Activated CD4-positive, alpha-beta T cell treated with anti-CD3 and anti-CD28 coated beads, Interleukin-2, amount 50 U/mL, for 48 hours (primary cell): ENCODE measurements at places on chromosomes 13 and 19.
A peak's percentile ranks its signal among the peaks of the same experiment; 100 is the strongest.

- no peak for DNase-seq
Observed at GRCh38 chr19:38316477-38317067, 825 bp upstream of the YIF1B start.

GRCh38 chr19:46787331-46788261 is 798 bp downstream of the SLC1A5 start:
- DNase-seq: peak; percentile 42

GRCh38 chr13:85420136-85420535 is 379.1 kb downstream of the SLITRK6 start:
- no peak for DNase-seq

- no peak for DNase-seq
Observed at GRCh38 chr13:24004971-24005370, 107.7 kb upstream of the C1QTNF9B start.

GRCh38 chr13:78785764-78786163 is 126.8 kb upstream of the OBI1 start:
- no peak for DNase-seq

- DNase-seq: no peak
Observed at GRCh38 chr19:28217022-28217421, 995.9 kb downstream of the UQCRFS1 start.

DNA sequence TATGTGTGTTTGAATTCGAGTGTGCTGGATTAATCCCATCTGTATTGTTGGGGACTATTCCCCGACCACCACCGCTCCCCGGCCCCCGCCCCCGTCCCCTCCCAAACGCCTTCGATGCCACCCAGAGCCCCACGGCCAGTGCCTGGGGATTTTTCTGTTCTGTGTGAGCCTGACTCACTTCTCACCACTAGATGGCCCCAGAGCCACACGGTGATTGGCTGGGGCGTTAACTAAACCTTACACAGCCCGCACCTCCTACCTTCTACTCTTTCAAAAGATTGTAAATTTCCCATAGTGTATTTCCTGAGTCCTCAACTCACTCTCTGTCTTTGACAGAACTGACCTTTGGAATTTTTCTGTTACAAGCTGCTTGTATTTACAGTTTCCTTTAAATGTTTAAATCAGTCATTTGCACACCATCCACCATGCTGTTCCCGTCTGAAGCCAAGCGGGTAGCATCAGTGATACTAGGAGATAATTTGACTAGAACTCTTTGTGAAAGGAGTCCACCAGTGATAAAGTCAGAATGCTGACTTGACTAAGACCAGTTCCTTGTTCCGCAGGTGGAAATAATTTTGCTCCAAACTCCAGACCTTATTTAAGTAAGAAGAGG is 61.4 kb downstream of the RFX2 start:
- peak; percentile 79 for DNase-seq

GRCh38 chr13:25440061-25440460 is 68.3 kb downstream of the ATP8A2 start:
- no peak for DNase-seq

DNA sequence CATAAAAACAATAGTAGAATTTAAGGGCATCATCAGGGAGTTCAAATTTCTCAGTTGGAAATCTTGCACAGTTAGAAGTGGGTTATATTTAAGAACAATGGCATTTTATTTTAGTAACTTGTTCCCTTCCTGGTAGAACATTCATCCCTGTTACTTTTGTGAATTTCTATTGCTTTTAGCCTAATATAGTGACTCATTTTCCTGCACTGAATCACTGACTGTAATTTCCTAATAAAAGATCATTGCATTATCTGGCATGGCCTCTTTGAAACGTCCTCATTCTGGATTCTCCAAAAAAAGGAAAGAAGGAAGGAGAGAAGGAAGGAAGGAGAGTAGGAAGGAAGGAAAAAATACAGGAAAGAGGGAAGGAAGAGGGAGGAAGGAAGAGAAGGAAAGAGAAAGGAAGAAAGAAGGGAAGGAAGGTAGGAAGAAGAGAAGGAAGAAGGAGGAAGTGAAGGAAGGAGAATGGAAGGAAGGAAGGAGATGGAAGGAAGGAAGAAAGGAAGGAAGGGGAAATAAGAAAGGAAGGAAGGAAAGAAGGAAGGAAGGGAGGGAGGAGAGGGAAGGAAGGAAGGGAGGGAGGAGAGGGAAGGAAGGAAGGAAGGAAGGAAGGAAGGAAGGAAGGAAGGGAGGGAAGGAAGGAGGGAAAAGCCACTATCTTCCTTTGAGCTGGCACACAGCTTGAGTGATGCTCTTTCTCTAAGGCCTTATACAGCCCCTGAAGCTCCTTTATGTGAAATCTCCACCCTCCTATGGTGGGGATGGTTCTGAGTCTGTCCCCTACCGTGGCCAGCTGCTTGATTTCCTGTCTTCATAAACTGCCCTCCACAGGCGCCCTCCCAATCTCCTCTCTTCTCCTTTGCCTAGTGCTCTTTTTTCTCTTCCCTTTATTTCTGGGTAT is 29.8 kb upstream of the TM9SF2 start:
- no peak for DNase-seq

GRCh38 chr13:98262292-98262691 is 85.2 kb upstream of the RNF113B start:
- DNase-seq: no peak

DNA sequence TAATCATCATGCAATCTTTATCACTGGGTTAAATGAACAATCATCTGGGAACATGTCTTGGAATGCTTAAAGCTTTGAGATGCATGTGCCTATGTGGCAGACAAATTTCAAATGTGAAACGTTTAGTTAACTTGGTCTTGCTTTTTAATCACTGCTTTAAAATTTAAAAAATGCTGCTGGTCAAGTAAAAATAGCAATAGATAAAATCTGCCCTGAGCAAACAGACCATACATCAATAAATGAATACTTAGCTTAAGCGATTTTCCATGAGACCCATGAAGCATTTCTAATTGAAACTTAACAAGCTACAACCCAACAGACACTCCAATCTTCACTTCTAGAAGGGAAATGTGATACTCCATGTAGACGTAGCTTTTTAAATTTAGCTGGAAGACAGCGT is 1.9 kb upstream of the KL start:
- DNase-seq: no peak

GRCh38 chr19:16035601-16036297 is 40.5 kb upstream of the TPM4 start:
- no peak for DNase-seq

GRCh38 chr19:20038358-20039202 is 725 bp downstream of the ZNF682 start:
- no peak for DNase-seq

DNA sequence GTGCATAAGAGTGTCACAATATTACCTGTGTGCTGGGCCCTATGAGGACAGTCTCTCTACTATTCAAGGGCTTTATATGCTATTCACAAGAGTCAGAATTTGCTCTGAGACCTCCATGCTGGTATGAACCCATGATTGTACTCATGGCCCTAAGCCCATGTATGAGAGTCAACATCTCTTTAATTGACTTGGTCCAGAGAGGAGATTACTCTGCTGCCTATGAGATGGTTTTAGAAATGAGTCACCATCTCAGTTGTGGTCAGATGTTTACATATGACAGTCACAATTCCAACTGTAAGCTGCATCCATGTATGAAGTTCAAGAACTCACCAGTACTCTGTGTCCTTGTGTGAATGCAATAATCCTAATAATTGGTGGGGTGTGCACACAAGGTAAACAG is 19.9 kb upstream of the ZNF208 start:
- no peak for DNase-seq

DNA sequence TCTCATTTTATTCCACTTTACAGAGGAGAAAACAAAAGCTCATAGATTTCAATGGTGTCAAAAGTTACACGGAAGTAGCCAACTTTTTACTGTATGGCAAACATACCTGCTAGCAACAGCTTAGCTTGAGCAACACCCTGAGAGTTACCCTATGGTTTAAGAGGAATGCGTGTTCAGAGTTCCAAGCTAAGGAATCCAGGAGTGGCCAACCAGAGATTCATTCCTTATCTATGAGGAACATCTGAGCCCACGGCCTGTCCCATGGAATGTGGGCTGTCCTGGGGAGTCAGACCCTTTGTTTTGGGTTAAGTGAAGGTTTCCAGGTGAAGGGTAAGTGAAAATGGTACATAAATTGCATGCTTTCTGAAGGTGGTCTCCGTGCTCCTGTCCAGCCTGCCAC is 67.5 kb downstream of the STARD13 start:
- DNase-seq: no peak

DNA sequence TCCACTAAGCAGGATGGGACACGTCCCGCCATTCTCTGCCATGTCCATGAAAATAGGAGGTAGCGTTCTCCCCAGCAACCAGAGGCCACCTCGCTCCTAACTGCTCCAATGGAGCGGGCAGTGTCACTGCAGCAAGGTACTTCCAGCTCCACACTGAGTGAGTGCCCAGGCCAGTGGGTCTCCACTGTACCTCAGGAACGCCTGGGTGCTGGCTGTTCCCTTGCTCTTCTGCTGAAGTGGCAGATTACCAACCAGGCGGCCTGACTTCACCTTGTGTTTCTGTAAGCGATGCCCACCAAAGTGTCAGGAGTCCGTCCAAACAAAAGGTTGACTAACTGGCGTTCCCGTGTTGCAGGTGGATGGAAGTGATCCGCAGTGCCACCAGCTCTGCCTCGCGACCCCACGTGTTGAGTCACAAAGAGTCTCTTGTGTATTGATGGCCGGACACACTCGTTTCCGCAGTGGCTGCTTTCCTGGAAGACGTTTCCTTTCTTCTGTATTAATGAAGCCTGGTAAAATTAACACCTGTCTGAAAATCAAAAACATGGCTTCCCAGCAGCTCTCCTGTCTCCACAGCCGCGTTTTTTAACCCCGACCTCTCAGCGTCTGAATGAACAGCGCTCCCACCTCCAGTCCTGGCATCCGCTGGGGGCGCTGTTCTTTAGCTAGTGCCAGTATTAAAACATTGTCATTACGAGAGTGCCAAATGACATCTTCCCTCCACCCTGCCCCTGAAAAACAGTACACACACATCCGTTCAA is 128.8 kb downstream of the STK24 start:
- DNase-seq: peak; percentile 51

GRCh38 chr19:14347999-14348889 is 33.0 kb upstream of the ADGRE5 start:
- peak; percentile 72 for DNase-seq

GRCh38 chr13:39676315-39676876 is 20.9 kb downstream of the COG6 start:
- DNase-seq: no peak

DNA sequence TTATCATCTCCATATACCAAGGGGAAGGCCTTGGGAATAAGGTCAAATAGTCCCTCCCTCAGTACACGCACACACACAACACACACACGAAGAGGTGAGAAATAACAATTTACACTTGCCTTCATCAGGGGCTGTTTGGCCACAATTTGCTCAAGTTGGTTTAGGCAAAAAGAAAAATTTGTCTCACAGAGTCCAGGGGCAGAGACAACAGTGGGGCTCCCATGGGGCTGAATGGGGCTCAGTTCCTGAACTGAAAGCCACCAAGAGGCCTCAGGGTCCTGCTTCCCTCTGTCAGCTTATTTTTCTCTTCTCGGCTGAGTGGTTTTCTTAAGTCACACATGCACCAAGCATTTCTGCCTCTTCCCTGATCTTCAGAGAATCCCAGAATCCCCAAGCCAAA is 35.5 kb downstream of the PCDH8 start:
- DNase-seq: no peak

DNA sequence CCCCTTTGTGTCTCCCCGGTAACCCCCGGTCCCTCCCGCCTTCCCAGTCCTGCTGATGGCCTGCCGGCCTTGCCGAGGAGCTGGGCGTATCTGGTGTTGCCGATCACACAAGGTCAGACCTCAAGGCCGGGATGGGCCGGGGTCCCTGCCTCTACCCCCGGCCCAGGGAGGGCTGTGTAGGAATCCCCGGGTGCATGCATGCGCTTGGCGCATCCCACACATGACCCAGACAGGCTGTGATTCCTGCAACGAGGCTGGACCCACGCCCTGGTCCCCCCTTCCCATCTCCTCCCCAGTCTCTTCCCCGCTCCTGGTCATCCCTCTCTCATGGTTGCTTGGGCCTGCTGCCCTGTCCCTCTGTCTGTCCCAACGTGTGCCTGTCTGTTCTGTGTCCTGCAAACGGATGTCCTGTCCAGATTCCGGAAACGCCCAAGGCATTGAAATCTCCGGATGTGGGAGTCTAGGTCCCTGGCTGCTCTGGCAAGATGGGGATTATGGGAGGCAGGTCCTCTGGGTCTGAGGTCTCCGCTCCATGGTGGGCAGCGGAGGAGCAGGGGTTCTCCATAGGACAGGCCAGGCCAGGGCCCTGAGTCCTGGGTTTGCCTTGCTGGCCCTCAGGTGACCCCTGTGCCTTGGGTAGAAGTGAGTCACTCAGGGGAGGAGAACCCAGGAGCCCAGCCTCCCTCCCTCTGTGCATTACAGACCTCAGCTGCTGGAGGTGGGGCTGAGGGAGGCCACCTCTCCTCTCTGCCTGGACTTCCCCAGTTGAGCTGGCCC is 1.6 kb downstream of the PKN1 start:
- peak; percentile 41 for DNase-seq

DNA sequence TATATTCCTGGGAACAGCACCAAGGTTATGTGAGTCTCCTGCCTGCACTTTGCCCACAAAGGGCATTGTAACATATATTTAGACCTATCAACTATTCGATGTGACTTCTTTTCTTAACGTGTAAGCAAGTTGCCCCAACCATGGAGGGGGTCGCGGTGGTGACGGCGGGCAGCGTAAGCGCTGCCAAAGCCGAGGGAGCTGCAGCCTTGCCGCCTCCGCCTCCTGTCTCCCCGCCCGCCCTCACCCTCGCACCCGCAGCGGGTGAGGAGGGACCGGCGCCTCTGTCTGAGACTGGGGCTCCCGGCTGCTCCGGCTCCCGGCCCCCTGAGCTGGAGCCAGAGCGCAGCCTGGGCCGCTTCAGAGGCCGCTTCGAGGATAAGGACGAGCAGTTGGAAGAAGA is 59.0 kb downstream of the ZNF676 start:
- no peak for DNase-seq

GRCh38 chr13:109400209-109400608 is 386.2 kb downstream of the IRS2 start:
- DNase-seq: no peak

- no peak for DNase-seq
Observed at GRCh38 chr19:30450100-30450499, 77.9 kb downstream of the ZNF536 start.

DNA sequence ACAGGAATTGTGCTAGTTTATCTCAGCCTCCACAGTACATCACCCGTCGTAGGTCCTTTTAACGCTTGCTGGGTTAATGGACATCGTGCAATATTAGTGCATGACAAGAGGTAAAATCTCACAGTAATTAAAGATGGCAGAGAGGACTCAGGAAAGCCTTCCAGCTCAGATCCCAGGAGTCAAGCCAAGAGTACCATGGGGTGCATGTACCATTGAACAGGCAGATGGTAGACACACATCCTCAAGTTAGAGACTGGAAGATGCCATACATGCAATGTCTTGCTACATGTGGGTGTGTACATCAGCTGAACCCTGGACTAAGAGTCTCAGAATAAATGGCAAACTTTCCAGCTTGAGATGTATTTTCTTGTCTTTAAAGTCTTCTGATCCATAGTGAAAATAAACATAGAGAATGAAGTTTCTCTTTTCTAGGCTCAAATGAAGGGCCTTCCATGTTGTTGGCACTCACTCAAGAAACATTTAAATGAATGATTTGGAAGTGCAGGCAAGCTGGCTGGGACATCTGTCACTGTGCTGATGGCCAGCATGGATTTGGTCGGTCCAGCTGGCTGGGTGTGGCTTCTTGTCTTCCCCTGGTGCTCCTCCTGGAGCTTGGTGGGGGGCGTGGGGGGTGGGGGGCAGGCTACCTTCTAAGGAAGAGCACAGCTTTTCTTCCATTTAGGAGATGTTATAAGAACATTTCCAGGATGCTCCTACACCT is 290.9 kb upstream of the MAB21L1 start:
- DNase-seq: no peak
